LoVo (cell line): ENCODE measurements at places on chromosomes 3 and 15.

DNA sequence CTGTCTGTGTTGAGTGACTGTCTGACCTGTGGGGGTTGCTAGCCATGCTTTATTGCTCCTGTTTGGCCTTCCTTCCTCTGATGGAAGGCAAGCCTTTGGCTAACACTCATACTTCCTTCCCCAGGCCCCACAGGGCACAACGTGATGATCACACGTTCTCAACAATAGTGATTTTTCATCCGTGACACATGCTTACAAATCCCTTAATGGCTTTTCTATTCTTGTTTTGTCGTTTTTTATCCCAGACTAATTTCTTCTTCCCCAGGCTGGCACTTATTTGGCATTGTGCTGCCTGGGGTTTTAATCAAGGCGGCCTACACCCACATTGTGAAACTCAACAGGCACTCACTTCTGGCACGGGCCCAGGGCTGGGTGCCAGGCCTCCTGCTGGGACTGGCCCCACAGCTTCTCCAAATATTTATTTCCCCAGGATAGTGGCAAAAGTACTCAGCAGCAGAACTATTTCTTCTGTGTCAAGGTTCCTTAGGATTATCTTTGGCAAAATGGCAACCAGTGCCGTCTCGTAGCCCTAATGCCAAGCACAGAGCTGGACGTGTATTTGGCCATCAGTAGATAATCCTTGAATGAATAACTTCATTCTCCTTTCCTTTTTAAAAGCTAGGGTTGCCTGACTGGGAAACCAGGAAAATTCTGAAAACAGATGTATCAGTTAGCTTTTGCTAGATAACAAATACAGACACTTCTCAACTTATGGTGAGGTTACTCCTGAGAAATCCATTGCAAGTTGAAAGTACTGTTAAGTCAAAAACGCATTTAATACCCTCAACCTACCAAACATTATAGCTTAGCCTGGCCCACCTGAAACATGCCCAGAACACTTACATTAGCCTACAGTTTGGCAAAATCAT is 30.6 kb downstream of the CMTM7 start:
- peak; percentile 94 for DNase-seq

- DNase-seq = no peak
These were observed 78.6 kb upstream of the PXYLP1 start for GRCh38 chr3:141152801-141153678.

DNA sequence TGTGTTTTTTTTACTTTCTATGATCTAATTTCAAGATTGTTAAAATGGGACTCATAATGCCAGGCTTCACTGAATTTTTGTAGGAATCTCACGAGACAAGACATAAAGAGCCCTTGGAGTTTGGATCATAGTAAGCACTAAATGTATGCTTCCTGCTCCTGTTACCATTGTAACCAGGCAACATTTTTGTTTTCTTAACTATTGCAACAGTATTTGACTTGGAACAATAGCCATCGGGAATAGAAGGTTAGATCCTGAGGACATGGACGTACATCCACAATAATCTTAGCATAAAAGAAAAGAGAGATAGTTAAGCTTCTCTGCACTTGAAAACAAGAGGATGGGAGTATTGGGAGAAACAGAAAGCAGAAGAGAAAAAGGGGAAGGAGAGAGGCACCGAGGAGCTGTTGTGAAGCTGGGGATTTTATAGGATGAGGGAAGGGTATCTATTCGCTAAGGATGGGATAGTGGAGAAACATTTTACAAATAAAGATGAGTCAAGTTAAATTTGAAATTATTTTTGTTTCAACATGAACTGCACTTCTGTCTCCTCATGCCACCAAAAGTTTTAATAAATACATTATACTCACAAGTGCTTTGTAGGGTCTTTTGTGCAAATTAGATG is 131.4 kb downstream of the TMCO5A start:
- DNase-seq = no peak

GRCh38 chr3:54819946-54820345 is 107.9 kb downstream of the LRTM1 start:
- DNase-seq = no peak

DNA sequence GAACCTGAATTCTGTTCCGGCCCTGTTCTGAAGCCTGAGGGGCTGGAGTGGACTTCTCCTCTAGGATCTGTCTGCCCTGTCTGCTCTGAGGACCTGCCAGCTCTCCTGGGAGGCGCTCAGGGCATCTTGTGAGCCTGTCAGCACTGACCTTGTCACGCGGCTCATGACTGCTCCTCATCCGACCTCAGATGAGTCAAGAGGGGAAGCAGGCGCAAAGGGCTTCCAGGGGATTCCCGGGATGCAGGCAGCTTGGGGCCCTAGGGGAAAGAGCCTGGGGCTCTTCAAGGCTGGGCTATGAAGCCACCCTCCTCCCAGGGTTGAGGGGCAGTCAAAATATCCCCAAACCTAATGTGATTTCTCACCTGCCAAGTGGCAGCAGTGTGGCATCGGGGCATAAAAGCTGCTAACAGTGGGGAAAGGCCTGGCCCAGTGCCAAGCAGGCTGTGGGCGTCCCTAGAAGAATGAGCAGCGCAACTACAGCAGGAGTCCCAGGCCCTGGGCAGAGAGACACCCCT is 27.6 kb upstream of the ANKDD1A start:
- no peak for DNase-seq

- no peak for DNase-seq
These were observed 30.5 kb upstream of the IQCF2 start for GRCh38 chr3:51830836-51831385.
